ENCODE measurements at places on chromosomes 5 and 9. TPM values are rescaled to one million over a fixed set of nuclear protein-coding genes. Genes with fewer than 3 reads are reported as not detected.

Gene CER1
- not detected for total RNA-seq

Gene PDE6A
- total RNA-seq = not detected

Gene TAF11L12
- total RNA-seq = not detected

Gene BTNL3
- not detected for total RNA-seq

Gene ORM2
- not detected for total RNA-seq

Gene FOXD4
- total RNA-seq = not detected

Gene RUSC2
- 24.7 TPM for total RNA-seq

Gene SCAMP1
- total RNA-seq = 77.9 TPM

Gene MARVELD2
- 0.75 TPM for total RNA-seq

Gene HSD17B3
- total RNA-seq = 0.25 TPM

Gene PLPP7
- total RNA-seq = 7.9 TPM

Gene C5orf58
- not detected for total RNA-seq

Gene OTULIN
- total RNA-seq = 27.4 TPM

Gene HNRNPA0
- 14.2 TPM for total RNA-seq

Gene TTC16
- 0.11 TPM for total RNA-seq

Gene SLC25A2
- 0.50 TPM for total RNA-seq

Gene SH3TC2
- 4.8 TPM for total RNA-seq

Gene STK10
- total RNA-seq = 18.1 TPM

Gene HDHD3
- 15.5 TPM for total RNA-seq

Gene TMEM8B
- total RNA-seq = 4.1 TPM

Gene LCN9
- total RNA-seq = not detected

Gene CLPTM1L
- total RNA-seq = 209 TPM

Gene ACSL6
- not detected for total RNA-seq

Gene GRM6
- total RNA-seq = not detected

Gene MEIKIN
- total RNA-seq = not detected

Gene PRR7
- 4.9 TPM for total RNA-seq

Gene NOXA1
- total RNA-seq = 1.00 TPM

Gene ZNF483
- total RNA-seq = 1.9 TPM

Gene NRG2
- 0.77 TPM for total RNA-seq

Gene GHR
- 2.5 TPM for total RNA-seq

Gene ZFP37
- 3.1 TPM for total RNA-seq

Gene RRAGA
- total RNA-seq = 54.5 TPM

Gene MCTP1
- total RNA-seq = 36.5 TPM

Gene PTPDC1
- 13.2 TPM for total RNA-seq

Gene PDZD2
- total RNA-seq = 0.44 TPM

Gene PAEP
- not detected for total RNA-seq

Gene ASTN2
- 7.5 TPM for total RNA-seq

Gene OTP
- total RNA-seq = not detected

Gene CFAP90
- total RNA-seq = not detected

Gene TRIM36
- 2.4 TPM for total RNA-seq

Gene ZNF366
- under 0.01 TPM for total RNA-seq

Gene SLC23A1
- total RNA-seq = not detected

Gene TNFSF8
- total RNA-seq = not detected

Gene ANKRD34B
- total RNA-seq = not detected

Gene PDGFRB
- total RNA-seq = 160 TPM

Gene NR2F1
- 63.0 TPM for total RNA-seq

Gene PCYOX1L
- total RNA-seq = 9.7 TPM

Gene CCDC192
- not detected for total RNA-seq

Gene UCK1
- 19.7 TPM for total RNA-seq

Gene ZNF300
- 9.0 TPM for total RNA-seq

Gene OR13F1
- not detected for total RNA-seq

Gene GRIN3A
- total RNA-seq = not detected

Gene PCDHGB1
- 0.44 TPM for total RNA-seq
